ENCODE measurements at places on chromosomes 6 and 20.

DNA sequence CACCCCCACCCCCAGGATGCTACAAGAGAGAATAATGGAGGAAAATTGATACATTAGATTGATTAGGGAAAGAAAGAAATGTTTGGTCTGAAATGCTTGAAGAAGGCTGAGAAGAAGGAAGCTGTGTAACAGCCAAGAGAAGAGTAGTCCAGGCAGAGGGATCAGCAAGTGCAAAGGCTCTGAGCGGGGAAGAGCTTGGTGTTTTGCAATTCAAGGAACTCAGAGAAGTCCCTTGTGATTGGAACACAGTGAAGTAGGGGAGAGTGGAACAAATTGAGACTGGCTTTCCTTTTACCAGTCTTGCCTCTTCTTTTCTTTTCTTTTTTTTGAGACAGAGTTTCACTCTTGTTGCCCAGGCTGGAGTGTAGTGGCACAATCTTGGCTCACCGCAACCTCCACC is 76.6 kb upstream of the CHD6 start:
- no peaks in the 10 kb centered on the region for H3K27me3 ChIP-seq
- H3K27ac ChIP-seq = peak overlapping the region; percentile 60
- peaks cover 13% of the 10 kb centered on the region for H3K4me1 ChIP-seq
- no peak for DNase-seq
- H3K4me3 ChIP-seq = peak overlapping the region; percentile 64

GRCh38 chr6:45377043-45377553 is 636 bp downstream of the SUPT3H start:
- peak overlapping the region; percentile 99 for H3K4me3 ChIP-seq
- DNase-seq = no peak
- peak overlapping the region; percentile 97 for H3K27ac ChIP-seq
- peaks cover 23% of the 10 kb centered on the region for H3K4me1 ChIP-seq

- H3K27me3 ChIP-seq = no peaks in the 10 kb centered on the region
- H3K27ac ChIP-seq = no peak overlapping the region
- no peak overlapping the region for H3K4me3 ChIP-seq
- peaks cover 2% of the 10 kb centered on the region for H3K4me1 ChIP-seq
- no peak for DNase-seq
These were observed 191.7 kb upstream of the RIN2 start for GRCh38 chr20:19566226-19566945.

- H3K4me1 ChIP-seq = no peaks in the 10 kb centered on the region
- H3K36me3 ChIP-seq = no peaks in the 10 kb centered on the region
- no peak for DNase-seq
These were observed 31.6 kb upstream of the CCN2 start for GRCh38 chr6:131982740-131983259.

DNA sequence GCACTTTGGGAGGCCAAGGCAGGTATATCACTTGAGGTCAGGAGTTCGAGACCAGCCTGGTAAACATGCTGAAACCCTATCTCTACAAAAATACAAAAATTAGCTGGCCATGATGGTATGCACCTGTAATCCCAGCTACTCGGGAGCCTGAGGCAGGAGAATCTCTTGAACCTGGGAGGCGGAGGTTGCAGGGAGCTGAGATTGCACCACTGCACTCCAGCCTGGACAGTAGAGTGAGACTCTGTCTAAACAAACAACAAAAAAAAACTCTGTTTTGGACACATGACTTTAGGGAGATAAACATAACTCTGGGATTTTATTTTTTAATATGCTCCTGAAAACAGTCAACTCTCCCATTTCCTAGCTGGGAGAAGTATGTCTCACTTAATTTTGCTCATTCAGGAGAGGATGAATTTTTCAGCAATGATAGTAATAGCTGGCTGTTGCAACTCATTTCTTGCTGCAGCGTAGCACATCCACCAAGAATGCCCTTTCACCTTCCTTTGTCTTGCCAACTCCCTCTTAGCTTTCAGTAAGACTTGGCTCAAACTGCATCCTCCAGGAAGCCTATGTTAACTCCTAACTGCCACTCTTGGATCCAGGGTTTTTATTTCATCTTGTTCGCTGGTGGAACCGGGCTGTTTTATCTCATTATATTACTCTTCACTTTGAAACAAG is 24.3 kb downstream of the TOP1 start:
- H3K4me1 ChIP-seq = peaks cover 68% of the 10 kb centered on the region
- H3K4me3 ChIP-seq = no peak overlapping the region
- peaks cover 43% of the 10 kb centered on the region for H3K36me3 ChIP-seq
- no peak overlapping the region for H3K27ac ChIP-seq
- DNase-seq = no peak

DNA sequence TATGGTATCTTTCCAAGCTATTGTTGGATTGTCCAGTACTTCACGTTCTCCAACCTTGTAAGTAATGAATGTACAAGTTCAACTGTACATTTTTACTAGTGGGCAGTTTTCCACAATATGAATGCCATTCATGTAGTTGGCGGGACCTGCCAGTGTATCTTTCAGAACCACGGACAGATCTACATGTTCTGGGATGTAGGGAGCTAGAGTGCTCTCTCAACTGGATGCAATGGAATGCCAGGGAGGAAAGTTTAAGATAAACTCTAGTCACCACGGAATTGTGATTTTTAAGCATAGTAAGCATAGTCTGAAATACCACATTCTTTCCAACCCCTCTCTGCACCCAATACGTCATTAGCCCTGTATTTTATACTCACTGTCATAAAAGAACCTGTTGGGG is 21.5 kb upstream of the HLA-C start:
- peaks cover 6% of the 10 kb centered on the region for H3K4me1 ChIP-seq
- peaks cover 21% of the 10 kb centered on the region for H3K27me3 ChIP-seq
- no peak overlapping the region for H3K4me3 ChIP-seq
- H3K36me3 ChIP-seq = no peaks in the 10 kb centered on the region

DNA sequence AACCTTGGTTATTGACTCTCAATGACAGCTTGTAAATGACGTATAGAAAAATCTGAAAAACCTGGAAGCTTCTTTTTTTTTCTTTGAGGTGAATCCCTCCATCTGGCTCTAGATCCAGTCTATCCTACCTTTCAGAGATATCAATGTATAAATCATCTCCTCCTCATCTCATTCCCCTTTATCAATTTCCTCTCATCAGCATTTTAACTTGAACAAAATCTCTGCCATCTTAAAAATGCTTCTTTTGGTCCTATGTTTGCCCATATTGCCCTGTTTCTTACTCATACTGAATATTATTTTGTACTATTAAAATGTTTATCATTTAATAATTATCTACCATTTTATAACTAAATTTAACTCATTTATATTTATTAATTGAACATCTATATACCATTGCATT is 306.7 kb upstream of the TSHZ2 start:
- H3K27me3 ChIP-seq = no peaks in the 10 kb centered on the region
- H3K4me1 ChIP-seq = peaks cover 1% of the 10 kb centered on the region
- no peaks in the 10 kb centered on the region for H3K36me3 ChIP-seq
- no peak overlapping the region for H3K4me3 ChIP-seq

GRCh38 chr20:60583741-60584140 is 625.5 kb downstream of the CDH26 start:
- H3K36me3 ChIP-seq = no peaks in the 10 kb centered on the region
- DNase-seq = no peak
- no peaks in the 10 kb centered on the region for H3K4me1 ChIP-seq
- H3K27me3 ChIP-seq = peaks cover 3% of the 10 kb centered on the region
- H3K27ac ChIP-seq = no peak overlapping the region

DNA sequence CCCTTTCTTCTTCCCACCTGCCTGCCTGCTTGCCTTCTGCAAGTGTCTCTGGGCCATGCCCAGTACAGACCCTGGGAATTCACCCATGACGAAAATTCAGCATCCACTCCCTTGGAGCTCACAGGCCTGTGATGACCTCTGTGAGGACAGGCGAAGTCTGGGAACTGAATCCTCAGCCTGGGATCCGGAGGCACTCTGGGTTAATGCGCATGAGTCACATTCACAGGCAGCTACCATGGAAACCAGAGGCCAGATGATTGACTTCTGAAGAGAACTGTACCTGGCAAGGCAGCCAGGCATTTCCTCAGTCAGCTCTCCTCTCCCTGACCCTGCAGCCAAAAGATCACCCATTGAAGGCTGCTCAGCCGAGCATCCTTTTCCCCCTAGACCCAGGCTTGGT is 41.0 kb downstream of the SLC9A8 start:
- H3K4me1 ChIP-seq = peaks cover 13% of the 10 kb centered on the region
- H3K36me3 ChIP-seq = peaks cover 20% of the 10 kb centered on the region
- H3K27ac ChIP-seq = peak overlapping the region; percentile 40
- no peak overlapping the region for H3K4me3 ChIP-seq
- DNase-seq = no peak
- H3K27me3 ChIP-seq = no peaks in the 10 kb centered on the region

- H3K27ac ChIP-seq = no peak overlapping the region
- peaks cover 24% of the 10 kb centered on the region for H3K36me3 ChIP-seq
- H3K4me1 ChIP-seq = peaks cover 3% of the 10 kb centered on the region
These were observed 22.9 kb downstream of the DNAJC5 start for GRCh38 chr20:63917811-63918210.

DNA sequence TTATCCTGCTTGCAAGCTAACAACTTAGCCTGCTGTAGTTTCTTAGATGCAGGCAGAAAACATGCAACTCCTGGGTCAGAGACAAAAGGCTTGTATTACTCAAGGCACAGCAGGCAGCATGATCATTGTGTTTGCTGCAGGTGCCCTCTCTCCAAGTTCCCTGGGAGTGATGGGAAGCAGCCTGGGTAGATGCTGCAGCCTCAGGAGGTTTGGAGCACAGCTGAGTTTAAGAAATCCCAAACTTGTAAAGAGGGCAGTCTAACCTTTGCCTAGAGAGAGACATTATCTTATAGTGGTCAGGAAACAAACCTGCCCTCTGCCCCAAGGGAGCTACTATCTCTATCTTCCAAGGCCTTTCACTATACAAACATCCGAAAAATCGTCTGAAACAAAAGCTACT is 61.1 kb downstream of the PFDN4 start:
- no peak for DNase-seq
- no peak overlapping the region for H3K4me3 ChIP-seq
- H3K27me3 ChIP-seq = no peaks in the 10 kb centered on the region
- no peak overlapping the region for H3K27ac ChIP-seq

DNA sequence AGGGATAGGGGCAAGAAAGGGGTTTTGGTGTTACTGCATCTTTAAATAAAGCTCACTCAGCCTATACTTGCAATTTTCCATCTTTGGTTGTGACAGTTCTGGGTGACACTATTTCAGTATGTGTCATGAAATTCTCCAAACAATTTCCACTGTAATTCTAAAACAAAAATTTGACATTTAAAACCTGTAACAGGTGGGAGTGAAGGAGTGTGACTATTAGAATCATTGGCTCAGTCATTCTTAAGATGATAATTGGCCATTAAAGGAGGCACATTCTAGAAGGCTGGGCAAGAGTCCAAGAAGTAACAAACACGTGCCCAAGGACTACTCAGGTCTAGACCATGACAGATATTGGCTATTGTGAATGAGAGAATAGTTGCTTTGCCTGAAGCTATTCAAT is 153.3 kb upstream of the ARG1 start:
- H3K36me3 ChIP-seq = peaks cover 43% of the 10 kb centered on the region
- H3K27me3 ChIP-seq = no peaks in the 10 kb centered on the region
- no peak overlapping the region for H3K4me3 ChIP-seq
- DNase-seq = no peak

- DNase-seq = no peak
- H3K4me1 ChIP-seq = peaks cover 14% of the 10 kb centered on the region
- no peaks in the 10 kb centered on the region for H3K27me3 ChIP-seq
- no peaks in the 10 kb centered on the region for H3K36me3 ChIP-seq
These were observed 7.7 kb upstream of the MYB start for GRCh38 chr6:135173242-135173988.

DNA sequence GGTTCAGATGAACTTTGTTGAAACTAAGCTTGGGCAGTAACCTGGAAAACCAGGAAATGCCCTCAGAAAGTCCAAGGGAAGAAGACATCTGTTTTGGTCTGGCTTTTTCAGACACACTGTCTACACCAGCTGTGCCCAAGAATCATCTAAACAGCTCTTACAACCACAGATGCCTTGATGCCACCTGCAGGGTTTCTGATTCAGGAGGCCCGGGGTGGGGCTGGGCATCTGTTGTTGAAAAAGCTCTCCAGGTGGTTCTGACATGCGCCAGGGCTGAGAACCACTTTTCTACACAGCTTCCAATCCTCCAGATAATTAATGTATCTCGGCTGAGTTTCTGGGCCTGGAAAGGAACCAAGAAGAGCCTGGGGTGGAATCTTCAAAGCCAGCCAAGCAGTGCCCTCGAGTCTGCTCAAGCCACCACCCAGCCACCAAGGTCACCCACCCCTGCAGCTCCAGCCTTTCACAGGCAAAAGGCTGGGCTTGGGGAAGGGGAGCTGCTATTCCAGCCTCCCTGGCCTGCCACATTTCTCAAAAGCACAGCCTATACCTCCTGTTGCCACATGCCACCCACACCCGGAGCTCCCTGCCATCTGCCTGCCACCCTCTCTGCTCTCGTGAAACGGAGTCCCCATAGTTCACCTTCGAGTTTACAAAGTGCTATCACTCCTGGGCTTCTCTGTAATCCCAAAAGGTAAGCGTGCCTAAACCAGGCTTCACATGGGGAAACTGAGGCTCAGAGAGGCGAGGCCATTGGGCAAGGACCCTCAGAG is 9.4 kb downstream of the MDGA1 start:
- H3K36me3 ChIP-seq = no peaks in the 10 kb centered on the region
- H3K4me1 ChIP-seq = peaks cover 2% of the 10 kb centered on the region
- no peak overlapping the region for H3K27ac ChIP-seq
- H3K27me3 ChIP-seq = peaks cover 2% of the 10 kb centered on the region
- no peak overlapping the region for H3K4me3 ChIP-seq
- DNase-seq = no peak

- no peaks in the 10 kb centered on the region for H3K36me3 ChIP-seq
- peaks cover 2% of the 10 kb centered on the region for H3K27me3 ChIP-seq
- H3K4me1 ChIP-seq = no peaks in the 10 kb centered on the region
- DNase-seq = no peak
- no peak overlapping the region for H3K4me3 ChIP-seq
- H3K27ac ChIP-seq = no peak overlapping the region
These were observed 108.6 kb upstream of the NAA20 start for GRCh38 chr20:19908576-19908975.

DNA sequence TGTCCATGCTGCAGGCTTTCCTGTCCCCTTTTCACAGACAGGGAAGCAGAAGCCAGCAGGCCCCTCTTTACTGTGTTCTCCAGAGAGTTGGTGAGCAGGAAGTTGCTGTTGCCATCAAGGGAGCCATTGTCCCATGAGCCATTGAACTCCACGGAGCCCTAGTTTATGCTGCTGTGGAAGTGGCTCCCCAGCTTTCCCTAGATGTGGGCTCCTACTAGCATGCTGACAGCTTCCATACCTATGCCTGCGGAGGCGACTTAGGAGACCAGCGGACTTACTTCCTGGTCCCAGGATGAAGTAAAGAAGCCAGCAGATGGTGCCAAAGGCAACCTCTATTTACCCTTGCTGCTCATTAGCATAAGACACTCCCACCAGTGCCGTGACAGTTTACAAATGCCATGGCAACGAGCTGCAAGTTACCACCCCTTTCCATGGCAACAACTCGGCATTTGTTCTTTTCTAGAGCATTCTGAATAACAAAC is 30.8 kb upstream of the FKBP1A start:
- DNase-seq = no peak
- no peak overlapping the region for H3K27ac ChIP-seq
- H3K4me1 ChIP-seq = peaks cover 17% of the 10 kb centered on the region
- peaks cover 2% of the 10 kb centered on the region for H3K27me3 ChIP-seq
- peaks cover 7% of the 10 kb centered on the region for H3K36me3 ChIP-seq

- peak; percentile 73 for DNase-seq
- peaks cover 3% of the 10 kb centered on the region for H3K36me3 ChIP-seq
- H3K27me3 ChIP-seq = peaks cover 10% of the 10 kb centered on the region
These were observed at the start of gene SNX9 for GRCh38 chr6:157823001-157823527. SNX9 (plus strand) TSS chr6:157823246; CDS start chr6:157823435, 189 bp downstream.

- peaks cover 4% of the 10 kb centered on the region for H3K27me3 ChIP-seq
- H3K4me1 ChIP-seq = no peaks in the 10 kb centered on the region
- H3K4me3 ChIP-seq = no peak overlapping the region
- no peak overlapping the region for H3K27ac ChIP-seq
- no peaks in the 10 kb centered on the region for H3K36me3 ChIP-seq
These were observed 18.0 kb downstream of the CYP24A1 start for GRCh38 chr20:54155736-54156317.

Data from activated naive CD8-positive, alpha-beta T cell treated with anti-CD3 and anti-CD28 coated beads, Interleukin-2, amount 10 ng/mL, durations not matched to agents 7 days and 5 days (primary cell).